Neuronal stem cell (in vitro differentiated cells): ENCODE measurements at places on chromosomes 7 and 10.

DNA sequence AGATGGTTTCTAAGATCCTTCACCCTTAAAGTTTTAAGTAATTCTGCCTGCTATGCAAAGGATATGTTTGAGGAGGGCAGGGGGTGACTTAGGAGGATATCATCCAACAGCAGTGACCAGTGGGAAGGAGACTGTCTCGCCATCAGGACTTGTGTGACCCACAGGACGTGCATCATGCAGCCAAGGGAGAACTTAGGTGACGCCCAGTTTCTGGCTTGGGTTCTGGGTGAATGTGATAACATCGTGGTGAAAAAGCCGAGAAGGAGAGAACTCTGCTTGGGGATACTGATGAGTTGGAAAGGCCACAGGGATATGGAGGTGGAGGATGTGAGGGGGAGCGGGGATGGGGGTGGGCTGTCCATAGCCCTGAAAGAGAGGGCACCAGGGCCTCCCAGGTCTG, 3.8 kb downstream of the WIPI2 start:
- peaks cover 2% of the 10 kb centered on the region for H3K4me1 ChIP-seq
- H3K27me3 ChIP-seq, result no peaks in the 10 kb centered on the region
- no peak for DNase-seq
- peaks cover 5% of the 10 kb centered on the region for H3K36me3 ChIP-seq
- H3K4me3 ChIP-seq, result no peak overlapping the region
- H3K27ac ChIP-seq, result no peak overlapping the region

DNA sequence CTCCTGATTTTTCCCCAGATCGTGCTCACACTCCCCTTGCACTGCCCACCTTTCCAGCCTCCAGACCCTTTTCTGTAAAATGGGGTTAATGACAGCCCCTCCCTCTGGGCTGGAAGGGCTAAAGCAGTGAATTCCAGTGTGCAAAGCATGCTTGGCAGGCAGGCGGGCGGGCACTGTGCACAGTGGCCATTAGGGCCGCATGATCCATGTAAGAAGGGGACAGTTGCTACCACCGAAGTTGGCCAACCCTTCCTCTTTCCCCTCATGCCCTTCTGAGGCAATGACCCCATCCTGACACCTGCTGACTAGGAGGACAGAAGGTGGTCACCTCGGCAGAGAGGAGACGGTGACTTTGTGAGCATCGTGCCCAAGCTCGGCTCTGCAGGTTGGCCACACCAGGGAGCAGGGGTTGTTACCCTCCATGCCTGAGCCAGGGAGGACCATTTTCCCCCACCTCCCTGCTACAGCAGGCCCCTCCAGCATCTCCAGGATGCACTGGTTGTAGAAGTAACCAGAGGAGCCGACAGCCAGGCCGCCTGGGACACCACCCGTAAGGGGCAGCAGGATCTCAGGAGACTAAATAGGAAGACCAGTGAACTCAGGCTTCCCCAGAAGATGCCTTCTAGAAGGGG, 166.4 kb downstream of the SLIT1 start:
- H3K4me1 ChIP-seq, result peaks cover 27% of the 10 kb centered on the region
- H3K27ac ChIP-seq, result no peak overlapping the region
- DNase-seq, result no peak
- H3K27me3 ChIP-seq, result no peaks in the 10 kb centered on the region
- H3K4me3 ChIP-seq, result no peak overlapping the region

GRCh38 chr7:47536661-47537611, 45.0 kb downstream of the TNS3 start:
- H3K36me3 ChIP-seq, result no peaks in the 10 kb centered on the region
- peaks cover 3% of the 10 kb centered on the region for H3K4me1 ChIP-seq
- H3K4me3 ChIP-seq, result peak overlapping the region; percentile 87
- peak; percentile 54 for DNase-seq

- DNase-seq, result no peak
- no peak overlapping the region for H3K4me3 ChIP-seq
- H3K27me3 ChIP-seq, result no peaks in the 10 kb centered on the region
- no peak overlapping the region for H3K27ac ChIP-seq
- H3K36me3 ChIP-seq, result no peaks in the 10 kb centered on the region
- H3K4me1 ChIP-seq, result peaks cover 15% of the 10 kb centered on the region
Measured at GRCh38 chr10:71264345-71265200, 52.2 kb downstream of the UNC5B start.

GRCh38 chr10:89090756-89091445, 100.3 kb downstream of the FAS start:
- no peak overlapping the region for H3K27ac ChIP-seq
- no peak overlapping the region for H3K4me3 ChIP-seq
- DNase-seq, result no peak

DNA sequence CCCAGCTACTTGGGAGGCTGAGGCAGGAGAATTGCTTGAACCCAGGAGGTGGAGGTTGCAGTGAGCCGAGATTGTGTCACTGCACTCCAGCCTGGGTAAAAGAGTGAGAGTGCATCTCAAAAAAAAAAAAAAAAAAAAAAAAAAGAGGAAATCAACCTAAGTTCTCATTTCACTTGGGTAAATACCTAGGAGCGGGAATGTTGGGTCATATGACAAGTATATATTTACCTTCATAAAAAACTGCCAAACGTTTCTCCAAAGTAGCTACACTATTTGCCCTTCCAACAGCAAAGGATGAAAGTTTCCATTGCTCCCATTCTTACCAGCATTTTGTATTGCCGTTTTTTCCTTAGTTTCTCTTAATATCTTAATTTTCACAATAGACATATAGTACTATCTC, 9.8 kb downstream of the P4HA1 start:
- H3K4me1 ChIP-seq, result no peaks in the 10 kb centered on the region
- H3K27ac ChIP-seq, result no peak overlapping the region
- H3K4me3 ChIP-seq, result no peak overlapping the region

- no peak for DNase-seq
- H3K4me3 ChIP-seq, result no peak overlapping the region
- peaks cover 8% of the 10 kb centered on the region for H3K4me1 ChIP-seq
- no peak overlapping the region for H3K27ac ChIP-seq
- H3K36me3 ChIP-seq, result peaks cover 57% of the 10 kb centered on the region
Measured at GRCh38 chr7:134448356-134449229, 10.3 kb downstream of the AKR1B1 start.

GRCh38 chr7:106591146-106591545, 69.8 kb downstream of the CCDC71L start:
- no peak overlapping the region for H3K4me3 ChIP-seq

- no peaks in the 10 kb centered on the region for H3K27me3 ChIP-seq
- H3K36me3 ChIP-seq, result peaks cover 2% of the 10 kb centered on the region
- DNase-seq, result no peak
- H3K4me1 ChIP-seq, result peaks cover 7% of the 10 kb centered on the region
- H3K27ac ChIP-seq, result no peak overlapping the region
- H3K4me3 ChIP-seq, result no peak overlapping the region
Measured at GRCh38 chr7:47354831-47355541, 226.9 kb downstream of the TNS3 start.

GRCh38 chr10:31148951-31149350, 117.3 kb upstream of the ZNF438 start:
- DNase-seq, result no peak
- H3K4me3 ChIP-seq, result no peak overlapping the region
- H3K4me1 ChIP-seq, result peaks cover 3% of the 10 kb centered on the region
- H3K36me3 ChIP-seq, result no peaks in the 10 kb centered on the region
- H3K27me3 ChIP-seq, result no peaks in the 10 kb centered on the region
- H3K27ac ChIP-seq, result no peak overlapping the region

GRCh38 chr7:303884-304573, 14.1 kb downstream of the FOXL3 start:
- no peak overlapping the region for H3K4me3 ChIP-seq
- no peaks in the 10 kb centered on the region for H3K36me3 ChIP-seq
- DNase-seq, result no peak
- H3K4me1 ChIP-seq, result peaks cover 3% of the 10 kb centered on the region
- H3K27me3 ChIP-seq, result peaks cover 11% of the 10 kb centered on the region

DNA sequence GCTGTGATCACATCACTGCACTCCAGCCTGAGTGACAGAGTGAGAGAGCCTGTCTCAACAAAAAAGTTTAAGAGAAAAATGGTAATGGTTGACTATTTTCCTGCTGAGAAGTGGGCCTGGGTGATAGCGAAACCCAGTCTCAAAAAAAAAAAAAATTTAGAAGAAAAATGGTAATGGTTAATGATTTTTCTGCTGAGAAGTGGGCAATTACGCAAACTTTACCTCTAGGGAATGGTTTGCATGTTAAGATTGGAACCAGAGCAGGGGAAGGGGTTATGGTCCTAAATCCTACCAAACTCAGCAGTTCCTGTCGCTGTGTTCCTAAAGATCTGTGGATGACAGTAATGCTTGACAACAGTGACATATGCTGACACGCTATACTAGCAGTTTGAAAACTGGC, 130.5 kb upstream of the RHEB start:
- H3K4me3 ChIP-seq, result no peak overlapping the region
- H3K27me3 ChIP-seq, result no peaks in the 10 kb centered on the region
- H3K27ac ChIP-seq, result no peak overlapping the region
- no peak for DNase-seq

- H3K36me3 ChIP-seq, result peaks cover 28% of the 10 kb centered on the region
- H3K4me3 ChIP-seq, result no peak overlapping the region
- peaks cover 7% of the 10 kb centered on the region for H3K4me1 ChIP-seq
- DNase-seq, result no peak
- no peaks in the 10 kb centered on the region for H3K27me3 ChIP-seq
- H3K27ac ChIP-seq, result peak overlapping the region; percentile 88
Measured at GRCh38 chr7:128795129-128795528, 3.4 kb downstream of the CCDC136 start.

DNA sequence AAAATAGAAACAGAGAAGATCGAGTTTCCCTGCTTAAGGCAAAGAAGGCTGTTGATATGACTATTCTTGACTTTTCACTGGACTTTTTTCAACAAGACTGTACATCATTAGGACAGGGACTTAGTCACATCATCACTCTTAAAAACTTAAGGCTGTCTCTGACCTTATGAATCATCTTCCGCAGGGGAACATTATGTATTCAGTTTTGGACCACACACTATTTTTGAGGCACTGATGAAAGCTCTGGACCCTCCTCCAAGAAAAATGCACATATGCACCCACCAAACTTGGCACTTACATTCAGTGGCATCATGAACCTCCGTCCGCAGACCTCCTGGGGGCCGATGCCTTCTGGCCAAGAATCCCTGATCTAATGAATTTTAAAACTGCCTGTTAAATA, 96.4 kb downstream of the CALD1 start:
- no peak overlapping the region for H3K4me3 ChIP-seq
- H3K36me3 ChIP-seq, result no peaks in the 10 kb centered on the region
- no peak for DNase-seq
- no peak overlapping the region for H3K27ac ChIP-seq

GRCh38 chr10:33211106-33211878, 123.2 kb downstream of the NRP1 start:
- H3K27me3 ChIP-seq, result no peaks in the 10 kb centered on the region
- H3K4me1 ChIP-seq, result no peaks in the 10 kb centered on the region
- DNase-seq, result no peak

DNA sequence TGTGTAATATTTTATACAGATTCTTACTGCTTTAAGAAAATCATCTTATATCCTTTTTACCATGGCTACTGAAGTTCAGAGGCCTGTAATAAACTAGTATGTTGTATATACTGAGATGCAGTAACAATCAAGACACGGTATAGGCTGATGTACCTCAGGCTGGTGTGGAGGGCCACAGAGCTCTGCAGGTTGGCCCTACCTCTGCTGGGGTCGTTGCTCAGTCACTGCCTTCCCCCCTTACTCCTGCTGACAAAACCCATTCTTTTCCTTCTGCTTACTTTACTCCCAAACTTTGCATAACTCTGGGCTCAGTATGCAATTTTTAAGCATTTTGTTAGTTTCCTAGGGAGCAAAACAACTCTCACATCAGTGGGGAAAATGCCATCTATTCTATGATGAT, 200.1 kb upstream of the FOXP2 start:
- no peak overlapping the region for H3K4me3 ChIP-seq
- no peak for DNase-seq
- H3K27ac ChIP-seq, result no peak overlapping the region
- H3K4me1 ChIP-seq, result no peaks in the 10 kb centered on the region

DNA sequence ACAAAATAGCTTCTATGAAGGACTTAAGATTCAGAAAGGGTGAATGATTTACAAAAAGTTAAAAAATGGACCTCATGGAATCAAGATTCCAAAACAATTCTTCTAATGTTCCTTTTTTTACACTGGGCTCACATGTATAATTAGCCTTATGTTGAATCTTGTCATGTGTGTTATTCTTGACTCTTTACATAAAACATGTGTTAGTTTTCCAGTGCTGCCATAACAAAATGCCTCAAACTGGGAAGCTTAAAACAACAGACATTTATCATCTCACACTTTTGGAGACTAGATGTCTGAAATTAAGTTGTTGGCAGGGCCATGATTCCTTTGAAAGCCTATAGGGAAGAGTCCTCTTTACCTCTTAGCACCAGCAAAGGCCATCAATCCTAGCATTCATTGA, 192.5 kb upstream of the SORCS1 start:
- no peak for DNase-seq
- H3K36me3 ChIP-seq, result no peaks in the 10 kb centered on the region
- H3K4me3 ChIP-seq, result no peak overlapping the region
- H3K27me3 ChIP-seq, result no peaks in the 10 kb centered on the region

GRCh38 chr10:53209944-53210611, 437.5 kb upstream of the MBL2 start:
- no peaks in the 10 kb centered on the region for H3K27me3 ChIP-seq
- H3K4me1 ChIP-seq, result peaks cover 2% of the 10 kb centered on the region
- H3K36me3 ChIP-seq, result no peaks in the 10 kb centered on the region
- no peak overlapping the region for H3K4me3 ChIP-seq

GRCh38 chr10:127854769-127855590, 37.8 kb downstream of the CLRN3 start:
- H3K27me3 ChIP-seq, result no peaks in the 10 kb centered on the region
- H3K27ac ChIP-seq, result no peak overlapping the region
- no peak overlapping the region for H3K4me3 ChIP-seq
- peaks cover 11% of the 10 kb centered on the region for H3K4me1 ChIP-seq
- H3K36me3 ChIP-seq, result no peaks in the 10 kb centered on the region

GRCh38 chr10:100934084-100934659, 21.4 kb downstream of the SLF2 start:
- no peaks in the 10 kb centered on the region for H3K27me3 ChIP-seq
- no peaks in the 10 kb centered on the region for H3K4me1 ChIP-seq
- peaks cover 8% of the 10 kb centered on the region for H3K36me3 ChIP-seq
- H3K4me3 ChIP-seq, result no peak overlapping the region
- DNase-seq, result no peak

GRCh38 chr7:84250452-84250851, 55.9 kb upstream of the SEMA3A start:
- H3K4me1 ChIP-seq, result peaks cover 18% of the 10 kb centered on the region
- H3K27ac ChIP-seq, result peak overlapping the region; percentile 1
- no peak overlapping the region for H3K4me3 ChIP-seq
- H3K36me3 ChIP-seq, result no peaks in the 10 kb centered on the region
- no peak for DNase-seq

DNA sequence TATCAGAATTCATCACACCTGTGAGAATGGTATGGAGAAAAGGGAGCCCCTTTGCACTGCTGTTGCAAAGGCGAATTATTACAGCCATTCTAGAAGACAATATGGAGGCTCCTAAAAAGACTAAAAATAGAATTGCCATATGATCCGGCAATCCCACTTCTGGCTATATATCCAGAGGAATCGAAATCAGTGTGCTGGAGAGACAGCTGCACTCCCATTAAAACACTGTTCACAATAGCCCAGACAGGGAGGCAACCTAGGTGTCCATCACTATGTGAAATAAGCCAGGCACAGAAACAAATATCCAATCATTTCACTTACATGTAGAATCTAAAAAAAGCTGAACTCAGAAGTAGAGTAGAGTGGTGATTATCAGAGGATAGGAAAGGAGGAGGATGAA, 26.0 kb upstream of the GJD4 start:
- no peak overlapping the region for H3K4me3 ChIP-seq
- DNase-seq, result no peak
- no peaks in the 10 kb centered on the region for H3K4me1 ChIP-seq
